ENCODE measurements at places on chromosomes 2 and 18.

GRCh38 chr18:72391427-72391826, 152.7 kb downstream of the CBLN2 start:
- no peak for DNase-seq

- DNase-seq: no peak
Measured at GRCh38 chr2:30960213-30960612, 153.0 kb upstream of the CAPN13 start.

DNA sequence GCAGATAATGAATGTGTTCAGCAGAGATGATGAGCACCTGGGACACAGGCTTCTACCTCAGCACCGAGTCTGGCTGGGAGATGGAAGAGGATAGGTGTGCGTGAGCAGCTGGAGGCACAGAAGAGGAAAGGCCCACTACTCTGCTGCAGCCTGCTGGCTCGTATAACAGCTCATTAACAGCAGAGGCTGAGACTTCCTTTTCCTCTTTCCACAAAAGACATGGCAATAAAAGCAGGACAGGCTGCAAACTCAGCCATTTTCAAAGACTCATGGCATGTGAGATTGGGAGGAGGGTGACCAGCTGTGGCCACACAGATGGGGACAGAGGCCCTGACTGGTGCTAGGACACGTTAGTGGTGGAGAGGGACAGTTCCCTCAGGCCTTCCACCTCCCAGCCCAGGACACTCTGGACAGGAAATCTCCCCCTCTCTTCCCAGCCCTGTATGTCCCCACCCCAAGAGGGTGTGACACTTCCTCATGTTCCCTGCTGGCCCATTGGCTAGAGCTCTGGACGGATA, 60.3 kb downstream of the CACNB4 start:
- DNase-seq: no peak

- no peak for DNase-seq
Measured at GRCh38 chr2:27489118-27489497, 435 bp downstream of the IFT172 start.

DNA sequence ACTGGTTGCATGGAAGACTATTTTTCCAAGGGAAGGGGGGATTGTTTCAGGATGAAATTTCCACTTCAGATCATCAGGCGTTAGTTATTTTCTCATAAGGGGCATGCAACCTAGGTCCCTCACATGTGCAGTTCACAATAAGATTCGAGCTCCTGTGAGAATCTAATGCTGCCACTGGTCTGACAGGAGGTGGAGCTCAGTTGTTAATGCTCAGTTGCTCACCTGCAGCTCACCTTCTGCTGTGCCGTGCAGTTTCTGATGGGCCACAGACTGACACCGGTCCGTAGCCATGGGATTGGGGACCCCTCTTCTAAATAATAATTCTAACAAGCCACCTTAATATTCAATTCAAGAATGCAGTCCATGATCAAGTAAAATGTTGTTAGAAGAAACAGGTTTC, 34.9 kb downstream of the PLCL1 start:
- no peak for DNase-seq

DNA sequence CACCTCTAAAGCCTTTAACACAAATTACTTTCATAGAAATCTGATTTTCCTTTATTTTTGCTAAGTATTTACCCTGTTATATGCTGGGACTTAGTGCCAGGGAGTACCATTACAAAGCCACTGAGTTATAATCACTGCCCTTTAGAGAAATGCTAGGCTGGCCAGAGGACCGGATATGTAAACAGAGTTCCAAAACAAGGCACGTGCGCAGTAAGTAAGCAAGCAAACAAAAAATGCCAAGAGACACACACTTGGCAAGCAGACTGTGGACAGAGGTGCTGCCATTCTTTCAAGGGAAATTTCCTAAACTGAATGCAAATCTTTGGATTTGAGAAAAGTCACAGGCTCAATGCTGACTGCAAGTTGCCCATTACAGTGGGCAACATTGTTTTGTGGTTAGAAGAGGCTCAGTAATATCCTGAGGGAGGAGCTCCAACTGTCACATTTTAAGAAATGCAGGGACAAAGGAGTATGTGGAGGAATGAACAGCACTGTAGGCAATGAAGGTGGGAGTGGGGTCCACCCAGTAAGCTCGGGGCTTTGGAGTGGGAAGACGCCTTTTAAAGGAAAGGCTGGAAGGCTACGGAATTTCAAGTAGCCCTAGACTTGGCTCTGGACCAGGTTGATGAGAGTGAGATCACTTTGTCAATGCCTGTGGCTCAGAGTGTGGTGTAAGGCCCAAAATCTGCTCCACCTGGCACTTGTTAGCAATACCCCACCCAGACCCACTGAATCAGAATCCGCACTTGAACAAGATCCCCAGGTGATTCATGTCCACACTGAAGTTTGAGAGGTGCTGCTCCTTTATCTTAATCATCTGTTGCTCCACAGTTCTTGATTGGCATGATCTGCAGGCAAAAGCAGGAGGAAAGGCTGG, 2.1 kb upstream of the PARD6G start:
- DNase-seq: no peak

GRCh38 chr2:207395535-207396251, 134.1 kb upstream of the CREB1 start:
- DNase-seq: no peak

GRCh38 chr18:37565977-37566478, 430 bp upstream of the CELF4 start:
- no peak for DNase-seq

DNA sequence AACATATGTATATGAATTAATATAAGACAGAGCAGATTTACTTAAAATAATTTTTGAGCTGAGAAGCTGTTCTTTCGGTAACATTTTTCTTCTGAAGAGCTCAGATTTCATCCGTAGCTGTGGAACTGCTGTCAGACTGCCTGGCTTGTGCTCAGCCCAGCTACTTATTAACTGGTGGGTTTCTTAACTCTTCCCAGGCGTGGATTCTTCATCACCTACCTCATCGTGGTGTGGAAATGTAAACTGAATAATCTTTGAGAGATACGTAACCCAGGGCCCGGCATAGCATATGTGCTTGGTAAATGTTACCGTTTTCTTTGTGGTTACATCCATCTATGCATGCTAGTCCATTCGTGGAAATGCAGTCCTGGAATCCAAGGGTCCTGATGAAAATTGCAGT, 145.0 kb downstream of the MCFD2 start:
- DNase-seq: no peak

GRCh38 chr2:216394881-216395280, 17.4 kb upstream of the SMARCAL1 start:
- no peak for DNase-seq

DNA sequence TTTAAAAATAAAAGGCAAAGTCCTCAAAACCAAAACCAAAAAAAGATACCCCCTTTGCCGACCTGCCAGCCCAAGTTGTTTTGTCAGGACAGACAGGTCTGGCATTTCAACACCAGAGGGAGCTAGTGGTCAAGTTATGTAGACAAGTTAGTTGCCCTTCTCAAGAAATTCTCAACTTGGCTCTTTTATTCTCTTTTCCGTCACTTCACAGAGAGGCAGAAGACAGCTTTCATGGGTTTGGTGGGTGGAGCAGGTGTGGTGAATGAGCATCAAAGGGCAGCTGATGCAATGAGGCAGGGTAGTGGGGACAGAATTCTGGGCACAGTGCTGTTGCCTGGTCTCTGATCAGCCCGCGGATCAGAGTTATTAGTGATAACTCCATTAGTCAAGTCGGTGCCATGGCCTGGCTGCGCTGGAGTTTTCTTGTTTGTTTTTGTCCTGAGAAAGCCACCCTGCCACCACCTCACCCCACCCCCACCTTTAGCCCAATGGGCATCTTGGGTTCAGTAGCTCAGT, 303.7 kb upstream of the EPAS1 start:
- DNase-seq: peak; percentile 80

- DNase-seq: no peak
Measured at GRCh38 chr18:46402945-46403344, 254.1 kb downstream of the LOXHD1 start.

- no peak for DNase-seq
Measured at GRCh38 chr2:45003579-45004551, 5.4 kb downstream of the SIX2 start.

GRCh38 chr2:158031371-158031770, 70.3 kb upstream of the UPP2 start:
- DNase-seq: no peak

DNA sequence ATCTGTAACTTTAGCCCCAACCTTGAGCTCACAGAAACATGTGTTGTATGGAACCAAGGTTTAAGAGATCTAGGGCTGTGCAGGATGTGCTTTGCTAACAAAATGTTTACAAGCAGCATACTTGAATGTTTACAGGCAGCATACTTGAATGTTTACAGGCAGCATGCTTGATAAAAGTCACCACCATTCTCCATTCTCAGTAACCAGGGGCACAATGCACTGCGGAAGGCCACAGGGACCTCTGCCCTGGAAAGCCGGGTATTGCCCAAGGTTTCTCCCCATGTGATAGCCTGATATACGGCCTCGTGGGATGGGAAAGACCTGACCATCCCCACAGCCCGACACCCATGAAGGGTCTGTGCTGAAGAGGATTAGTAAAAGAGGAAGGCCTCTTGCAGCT, 52.4 kb downstream of the LONRF2 start:
- no peak for DNase-seq

DNA sequence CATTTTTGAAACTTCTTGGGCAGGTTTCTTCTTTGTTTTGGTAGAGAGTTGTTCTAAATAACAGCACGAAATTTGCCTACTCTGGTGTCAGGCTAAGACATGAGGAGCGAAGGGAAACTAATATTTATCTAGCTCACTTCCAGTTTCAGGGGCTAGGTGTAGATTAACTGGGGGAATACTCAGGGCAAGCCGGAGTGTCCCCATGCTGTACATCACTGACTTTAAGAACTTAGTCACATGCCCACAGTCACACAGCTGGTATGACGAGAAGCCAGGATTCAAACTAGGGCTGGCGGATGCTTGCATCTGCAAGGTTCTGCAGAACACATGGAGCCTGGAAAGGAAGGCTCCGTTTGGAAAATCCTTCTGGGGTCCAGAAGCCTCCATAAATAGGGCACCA, 133.3 kb downstream of the ALPK2 start:
- no peak for DNase-seq

DNA sequence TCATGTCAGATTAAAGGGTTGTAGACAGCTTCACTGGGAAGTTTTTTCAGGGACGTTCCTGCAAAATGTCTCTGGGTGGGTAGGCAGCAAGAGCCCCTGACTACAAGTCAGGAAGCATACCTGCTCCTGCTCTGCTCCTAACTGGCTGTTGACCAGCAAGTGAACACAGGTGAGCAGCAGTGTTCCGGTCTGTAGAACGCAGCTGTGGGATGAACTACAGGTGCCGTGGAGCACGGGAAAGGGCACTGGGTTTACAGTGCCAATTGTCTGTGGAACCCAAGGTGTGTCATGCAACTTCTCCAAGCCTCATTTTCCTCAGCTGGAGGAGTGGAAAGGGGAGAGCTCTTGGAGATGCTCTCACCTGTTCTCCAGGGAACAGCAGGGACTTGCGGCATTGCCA, 6.6 kb downstream of the ASB18 start:
- no peak for DNase-seq

DNA sequence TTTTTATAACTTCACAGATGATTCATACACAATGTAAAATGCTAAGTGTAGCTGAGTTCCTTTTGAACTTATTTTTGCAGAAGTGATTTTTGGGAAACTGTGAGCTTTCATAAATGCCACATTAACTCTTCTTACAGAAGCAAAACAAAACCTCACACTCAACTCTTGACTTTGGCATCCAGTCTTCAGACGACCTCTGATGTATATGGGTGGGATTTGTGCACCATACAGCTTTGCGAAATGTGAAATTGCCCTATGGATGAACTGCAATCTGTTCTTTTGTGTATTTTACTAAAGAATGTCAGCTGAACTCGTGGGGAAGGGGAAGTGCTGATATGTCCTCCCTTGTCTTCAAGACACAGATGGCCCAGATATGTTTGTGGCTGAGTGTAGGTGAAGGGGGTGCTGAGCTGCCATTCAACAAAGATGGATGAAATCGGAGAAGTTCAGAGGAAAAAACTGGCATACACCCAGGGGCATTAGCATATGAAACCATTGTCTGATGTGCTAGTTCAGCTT, 218.3 kb downstream of the PTGR3 start:
- DNase-seq: no peak

- DNase-seq: no peak
Measured at GRCh38 chr2:36919041-36919837, 47.1 kb downstream of the STRN start.

- DNase-seq: no peak
Measured at GRCh38 chr2:21007129-21008013, 36.5 kb downstream of the APOB start.

GRCh38 chr2:147365622-147366021, 479.2 kb upstream of the ACVR2A start:
- DNase-seq: no peak

DNA sequence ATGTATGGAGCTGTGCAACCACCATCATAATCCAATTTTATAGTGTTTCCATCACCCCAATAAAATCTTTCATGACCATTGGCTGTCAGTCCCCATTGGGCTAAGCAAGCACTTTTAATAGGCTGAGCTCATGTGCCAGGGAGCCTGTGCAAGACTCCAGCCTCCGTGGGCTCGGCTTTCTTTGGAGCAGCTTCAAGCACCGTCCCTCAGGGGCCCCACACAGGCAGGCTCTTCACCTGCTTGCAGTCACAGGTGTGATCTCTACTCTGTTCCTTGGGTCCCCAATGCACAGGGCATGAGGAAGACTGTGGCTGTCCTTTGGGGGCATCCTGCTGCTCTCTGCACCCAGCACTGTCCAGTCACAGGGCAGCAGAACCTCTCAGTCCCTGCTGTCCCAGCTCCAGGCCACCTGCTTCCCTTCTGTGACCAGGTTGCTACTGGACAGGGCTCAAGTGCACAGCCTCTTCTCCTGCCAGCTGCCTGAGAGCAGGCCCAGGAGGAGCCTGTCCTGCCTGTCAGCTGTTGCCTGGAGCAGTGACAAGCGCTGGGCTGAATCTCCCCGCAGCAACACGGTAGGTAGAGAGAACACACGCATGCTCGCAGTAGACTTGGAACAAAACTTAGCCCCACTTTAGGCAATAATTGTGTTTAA, 40.7 kb upstream of the TMEM131 start:
- no peak for DNase-seq

DNA sequence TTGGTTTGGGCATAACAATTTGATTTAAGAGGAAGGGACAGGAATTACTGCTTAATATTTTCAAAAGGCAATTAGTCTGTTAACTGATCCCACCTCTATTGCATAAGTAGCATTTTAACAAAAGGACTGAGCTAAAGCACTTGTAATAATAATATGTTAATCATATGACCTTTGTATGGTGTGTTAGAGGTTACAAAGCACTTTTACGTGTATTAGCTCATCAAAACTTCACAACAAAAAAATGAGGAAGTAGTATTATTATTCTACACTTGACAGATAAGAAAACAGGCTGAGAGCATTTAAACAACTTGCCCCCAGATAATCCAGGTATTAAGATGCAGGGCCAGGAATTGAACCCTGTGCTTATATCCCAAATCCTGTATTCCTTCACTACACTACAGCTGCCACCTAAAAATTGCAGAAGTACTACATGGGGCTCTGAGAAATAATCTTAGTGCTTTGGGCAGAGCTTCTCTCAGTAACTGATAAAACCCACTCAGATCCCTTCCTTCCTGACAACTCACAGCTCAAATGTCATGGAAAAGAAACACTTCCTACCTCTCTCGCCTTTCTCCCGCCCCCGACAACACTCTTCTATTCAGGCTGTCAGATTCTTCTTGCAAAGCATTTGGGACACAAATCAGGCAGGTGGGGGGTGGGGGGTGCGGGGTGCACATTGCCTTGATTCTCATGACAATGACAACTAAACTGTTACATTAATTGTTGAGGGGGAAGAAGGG, 20.7 kb upstream of the KCTD1 start:
- no peak for DNase-seq

All from NT2/D1 (cell line).